ENCODE measurements at places on chromosomes 5 and 9.

- no peak for DNase-seq
These were observed 64.5 kb downstream of the TSTD2 start for GRCh38 chr9:97568461-97569275.

DNA sequence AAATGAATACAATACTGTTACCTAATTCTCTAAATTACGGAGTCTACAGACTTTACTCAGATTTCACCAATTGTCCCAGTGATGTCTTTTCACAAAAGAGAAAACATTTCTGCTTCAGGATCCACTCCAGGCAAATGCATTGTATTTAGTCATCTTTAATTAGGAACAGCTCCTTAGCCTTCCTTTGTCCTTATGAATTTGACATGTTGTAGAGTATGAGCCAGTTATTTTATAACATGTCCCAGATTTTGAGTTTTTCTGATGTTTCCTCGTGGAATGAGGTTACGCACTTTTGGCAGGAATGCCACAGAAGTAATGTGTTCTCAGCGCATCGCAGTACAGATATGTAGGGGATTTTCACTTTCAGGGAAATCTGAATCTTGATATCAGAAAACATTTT lies 10.5 kb downstream of the HABP4 start:
- DNase-seq = no peak

GRCh38 chr9:69877852-69878514 lies 57.4 kb downstream of the CFAP95 start:
- DNase-seq = no peak

DNA sequence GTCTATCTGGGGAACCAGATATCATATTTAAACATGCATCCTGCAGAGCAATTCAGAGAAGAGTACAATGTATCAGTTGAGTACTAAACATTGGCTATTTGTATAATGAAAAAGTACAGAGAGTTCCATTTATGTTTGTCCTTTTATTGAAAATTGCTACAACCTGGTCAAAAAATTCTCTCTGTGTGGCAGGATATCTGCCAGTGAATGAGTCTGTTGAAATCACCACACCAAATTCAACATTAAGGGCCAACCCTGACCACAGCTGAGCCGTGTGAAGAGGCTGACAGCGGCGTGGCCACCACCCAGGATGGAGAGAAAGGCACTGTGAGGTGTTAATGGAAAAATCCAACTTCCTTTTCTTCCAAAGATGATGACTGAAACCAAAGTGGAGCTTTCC lies 422.7 kb upstream of the PIK3R1 start:
- no peak for DNase-seq

DNA sequence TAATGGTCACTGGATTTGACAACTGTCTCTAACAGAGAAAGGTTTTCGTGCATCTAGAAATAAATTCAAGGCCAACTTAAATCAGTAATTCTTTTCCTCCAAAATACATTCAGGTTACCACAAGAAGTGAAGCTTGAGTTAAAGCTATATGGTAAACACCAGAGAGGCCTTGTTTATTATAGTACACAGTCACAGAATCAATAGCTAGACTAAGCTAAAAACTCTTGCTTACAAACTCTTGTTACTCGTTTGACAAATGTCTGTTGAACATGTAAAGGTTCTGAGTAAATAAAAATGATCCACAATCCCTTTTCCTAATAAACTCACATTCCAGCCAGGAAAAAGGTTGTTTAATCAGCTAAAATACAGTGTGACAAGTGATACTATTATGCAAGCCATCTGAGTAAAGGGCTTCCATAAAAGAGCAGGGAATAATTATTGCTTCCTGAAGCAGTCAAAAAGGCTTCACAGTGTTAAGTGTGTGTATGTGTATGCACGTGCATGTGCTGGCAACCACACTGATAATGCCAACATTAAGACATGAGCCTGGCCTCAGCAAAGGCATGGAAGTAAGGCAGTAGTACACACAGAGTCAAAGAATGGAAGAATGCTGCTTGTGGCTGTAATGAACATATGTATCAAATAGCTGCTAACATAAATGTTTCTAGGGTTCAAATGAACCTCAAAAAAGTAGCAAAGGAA lies 12.8 kb downstream of the PTAR1 start:
- DNase-seq = no peak

- no peak for DNase-seq
These were observed 1.0 kb downstream of the BRIX1 start for GRCh38 chr5:34916518-34916917.

GRCh38 chr9:81592887-81593266 lies 96.5 kb downstream of the TLE1 start:
- no peak for DNase-seq

GRCh38 chr5:138489683-138490061 lies 24.4 kb downstream of the EGR1 start:
- no peak for DNase-seq

DNA sequence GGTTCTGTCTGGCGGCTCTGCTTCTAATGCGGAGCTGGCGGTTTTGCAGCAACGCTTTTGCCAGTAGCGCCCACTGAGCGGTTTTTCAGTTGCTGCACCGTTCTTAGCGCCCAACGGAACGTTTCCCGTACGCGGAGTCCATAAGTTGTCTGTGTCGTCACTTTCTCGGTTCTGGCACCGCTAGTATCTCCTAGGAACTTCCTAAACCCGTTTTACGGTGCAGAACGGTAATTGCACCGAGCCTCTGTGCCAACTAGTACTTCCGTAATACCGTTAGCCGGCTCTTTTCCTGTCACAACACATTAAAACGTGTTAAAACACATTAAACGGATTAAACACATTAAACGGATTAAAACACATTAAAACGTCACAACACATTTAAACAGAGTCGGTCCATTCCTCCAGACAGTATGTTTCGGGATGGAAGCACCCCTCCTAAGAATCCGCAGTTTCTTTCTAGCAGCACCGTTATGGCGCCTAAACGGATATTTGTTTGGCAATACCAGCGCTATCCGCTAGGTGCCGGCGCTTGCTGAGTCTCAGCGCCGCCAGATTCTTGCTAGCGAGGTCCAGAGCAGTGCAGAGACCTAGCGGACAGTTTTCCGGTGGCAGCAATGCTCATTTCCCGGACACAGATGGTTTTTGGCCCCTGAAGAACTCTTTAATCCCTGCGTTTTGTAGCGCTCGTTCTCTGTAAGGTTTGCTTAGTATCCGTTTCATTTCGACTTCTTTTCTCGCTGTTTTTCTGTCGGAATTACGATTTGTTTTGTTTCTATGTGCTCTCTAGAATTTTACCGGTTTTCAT lies 45.4 kb downstream of the ANXA2R start:
- peak; percentile 77 for DNase-seq

DNA sequence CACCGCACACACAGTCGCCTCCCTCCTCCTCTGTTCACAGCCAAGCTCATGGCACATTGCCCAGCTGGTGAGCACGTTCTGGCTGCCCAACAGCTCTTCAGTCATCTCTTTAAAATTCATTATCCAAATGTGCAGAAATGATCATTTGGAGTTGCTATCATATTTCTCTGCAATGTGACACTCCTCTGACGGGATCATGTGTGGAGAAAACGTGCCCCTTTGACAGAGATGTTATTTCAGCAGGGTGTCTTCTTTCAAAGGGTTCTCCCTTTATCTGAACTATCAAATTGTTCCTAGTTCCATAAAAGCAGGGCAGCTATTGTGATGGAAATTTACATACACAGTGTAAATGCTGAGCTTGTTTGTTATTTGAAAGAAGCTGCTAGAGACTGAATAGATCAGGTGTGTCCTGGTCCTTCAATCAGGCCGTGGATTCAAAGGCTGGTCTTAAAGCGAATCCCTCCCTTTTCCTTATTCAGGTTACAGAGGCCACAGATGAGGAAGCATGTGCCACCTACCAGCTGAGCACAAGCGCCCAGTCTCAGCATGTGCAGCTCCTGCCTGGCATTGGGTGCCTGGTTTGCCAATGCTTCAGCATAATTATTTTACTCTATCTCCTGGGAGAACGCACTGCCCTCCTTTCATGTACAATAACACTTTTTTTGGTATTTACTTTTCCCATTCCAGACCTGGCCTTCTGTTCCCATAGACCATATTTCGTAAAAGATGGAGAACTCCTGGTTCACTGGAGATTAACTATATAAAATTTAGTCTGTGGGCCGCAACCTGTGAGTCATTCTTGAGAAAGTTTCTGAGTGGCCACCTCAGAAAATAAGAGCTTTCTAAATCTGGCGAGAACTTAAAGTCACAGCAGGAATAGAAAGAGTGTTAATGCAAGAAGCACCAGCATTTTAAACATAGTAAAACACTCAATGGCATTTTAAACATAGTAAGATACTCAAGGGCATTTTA lies 433.7 kb downstream of the ENC1 start:
- DNase-seq = no peak

- DNase-seq = no peak
These were observed 2200.5 kb downstream of the MAT2B start for GRCh38 chr5:165705960-165706359.

- no peak for DNase-seq
These were observed 22.4 kb upstream of the FREM1 start for GRCh38 chr9:14932641-14933040.

DNA sequence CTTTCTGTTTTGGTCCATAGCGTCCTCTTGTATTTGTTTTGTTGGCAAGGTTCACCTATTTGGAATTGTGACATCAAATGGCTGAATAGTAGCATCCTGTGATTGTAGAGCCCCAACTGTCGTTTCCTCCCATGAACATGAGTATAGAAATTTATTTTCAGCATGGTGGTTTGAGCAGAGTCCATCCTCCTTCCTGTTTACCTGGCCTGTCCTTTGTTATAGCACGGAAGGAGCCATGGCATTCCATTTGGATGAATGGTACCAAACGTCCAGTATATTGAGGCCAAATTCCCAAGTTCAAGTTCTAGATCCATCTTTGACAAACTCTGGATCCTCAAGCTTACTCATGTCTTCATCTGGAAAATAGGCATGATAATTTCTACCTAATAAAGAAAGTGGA lies 16.8 kb downstream of the RASGRF2 start:
- no peak for DNase-seq

- DNase-seq = no peak
These were observed 52.2 kb downstream of the ZCCHC7 start for GRCh38 chr9:37172557-37172956.

DNA sequence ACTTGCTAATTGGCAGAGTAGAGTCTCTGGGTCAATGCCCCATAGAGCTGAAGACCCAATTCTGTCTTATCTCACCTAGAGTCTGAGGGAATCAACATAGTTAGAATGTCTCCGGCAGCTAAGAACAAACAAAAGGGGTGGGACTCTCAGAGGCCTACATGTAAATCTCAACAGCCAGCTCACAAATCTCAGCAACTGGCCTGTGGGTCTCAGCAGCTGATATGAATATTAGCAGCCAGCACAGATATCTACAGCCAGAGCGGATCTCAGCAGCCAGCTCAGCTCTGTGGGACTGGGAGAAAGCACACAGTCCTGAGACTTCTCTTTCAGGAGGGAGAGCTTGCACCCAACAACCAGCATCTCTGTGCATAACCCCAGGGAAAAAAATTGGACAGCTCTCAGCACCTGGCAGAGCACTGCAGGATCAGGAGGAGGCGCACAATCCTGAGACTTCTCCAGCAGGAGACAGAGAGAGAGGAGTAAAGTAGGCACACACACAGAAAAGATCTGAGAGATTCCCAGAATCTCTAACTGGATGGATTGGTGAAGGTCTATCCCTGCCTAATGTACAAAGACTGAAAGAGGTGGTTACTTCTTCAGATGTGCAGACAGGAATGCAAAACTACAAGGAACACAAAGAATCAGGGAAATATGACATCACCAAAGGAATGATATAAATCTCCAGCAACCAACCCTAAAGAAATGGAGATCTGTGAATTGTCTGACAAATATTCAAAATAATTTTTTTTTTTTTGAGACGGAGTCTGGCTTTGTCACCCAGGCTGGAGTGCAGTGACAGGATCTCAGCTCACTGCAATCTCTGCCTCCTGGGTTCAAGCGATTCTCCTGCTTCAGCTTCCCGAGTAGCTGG lies 29.2 kb downstream of the KLF4 start:
- DNase-seq = no peak

GRCh38 chr9:18324928-18325745 lies 148.8 kb upstream of the ADAMTSL1 start:
- DNase-seq = no peak

DNA sequence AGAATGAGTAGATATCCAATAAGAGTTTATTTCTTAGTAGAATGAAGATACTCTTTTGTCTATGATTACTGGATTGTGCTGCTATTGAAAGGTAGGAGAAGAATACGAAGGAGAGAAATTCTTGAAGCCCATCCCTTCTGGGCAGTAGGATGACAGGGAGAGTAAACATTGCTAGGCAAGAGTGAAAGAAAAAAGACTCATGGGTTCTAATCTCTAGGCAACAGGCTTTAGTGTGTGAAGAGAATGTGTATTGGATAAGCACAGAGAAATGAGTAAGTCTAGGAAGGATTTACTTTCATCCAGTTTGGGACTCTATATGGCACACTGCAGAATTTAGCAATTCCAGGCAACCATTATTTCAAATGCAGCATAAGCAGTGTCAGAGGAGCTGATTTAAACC lies 216.0 kb downstream of the GABRG2 start:
- DNase-seq = no peak

DNA sequence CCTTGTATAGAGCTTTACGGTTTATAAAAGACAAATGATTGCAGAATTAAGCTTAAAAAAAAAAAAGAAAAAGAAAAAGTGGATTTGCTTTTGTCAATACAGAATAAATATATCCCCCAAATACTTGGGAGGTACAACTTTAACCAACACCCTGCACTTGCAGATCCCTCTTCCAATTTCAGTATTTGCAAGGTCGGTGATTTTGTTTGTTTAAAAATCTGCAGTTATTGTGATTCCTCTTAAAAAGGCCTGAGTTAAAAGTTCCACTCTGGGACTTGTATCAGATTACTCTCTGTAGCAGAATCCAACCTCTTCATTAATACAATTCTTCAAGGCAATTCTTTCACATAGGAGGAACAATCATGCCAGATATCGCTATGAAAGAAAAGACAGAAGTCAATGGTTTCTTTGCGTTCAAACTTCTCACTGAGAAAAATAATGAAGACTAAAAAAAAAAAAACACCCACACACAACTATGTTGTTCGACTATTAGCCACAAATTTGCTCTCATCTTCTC lies 400.9 kb downstream of the EBF1 start:
- no peak for DNase-seq

DNA sequence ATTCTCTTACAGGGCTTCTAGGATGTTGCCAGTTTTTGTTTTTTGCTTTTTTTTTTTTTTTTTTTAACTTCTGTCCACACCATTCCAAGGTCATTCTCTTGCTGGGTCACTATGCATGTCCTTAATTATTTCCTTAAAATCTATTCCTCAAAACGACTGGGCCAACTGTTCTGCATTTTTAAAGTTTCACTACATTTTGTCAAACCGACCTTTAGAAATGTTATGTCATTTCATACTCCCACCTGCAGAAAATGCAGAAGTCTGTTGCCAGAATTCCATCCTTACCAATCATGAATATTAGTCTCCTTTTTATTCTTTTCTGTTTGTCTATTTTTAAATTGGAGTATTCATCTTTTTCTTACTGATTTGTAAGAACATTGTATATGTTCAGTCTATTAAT lies 295.5 kb downstream of the ZSWIM6 start:
- no peak for DNase-seq

DNA sequence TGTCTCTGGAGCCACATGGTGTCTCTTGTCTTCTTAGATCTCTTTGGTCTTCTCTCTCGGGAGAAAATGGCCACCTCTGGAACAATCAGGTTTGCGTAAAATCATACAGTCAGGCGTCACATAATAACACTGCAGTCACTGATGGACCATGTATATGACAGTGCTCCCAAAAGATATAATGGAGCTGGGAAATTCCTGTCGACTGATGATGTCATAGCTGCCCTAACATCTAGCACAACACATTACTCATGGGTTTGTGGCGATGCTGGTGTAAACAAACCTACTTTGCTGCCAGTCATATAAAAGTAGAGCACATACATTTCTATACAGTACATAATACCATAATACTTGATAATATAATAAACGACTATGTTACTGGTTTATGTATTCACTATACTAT lies 30.1 kb upstream of the RAI14 start:
- no peak for DNase-seq

- DNase-seq = no peak
These were observed 116.9 kb downstream of the DENND1A start for GRCh38 chr9:123812984-123813383.
